Ovary (tissue), 10 donors: ENCODE measurements at places on chromosomes 3 and 15.

DNA sequence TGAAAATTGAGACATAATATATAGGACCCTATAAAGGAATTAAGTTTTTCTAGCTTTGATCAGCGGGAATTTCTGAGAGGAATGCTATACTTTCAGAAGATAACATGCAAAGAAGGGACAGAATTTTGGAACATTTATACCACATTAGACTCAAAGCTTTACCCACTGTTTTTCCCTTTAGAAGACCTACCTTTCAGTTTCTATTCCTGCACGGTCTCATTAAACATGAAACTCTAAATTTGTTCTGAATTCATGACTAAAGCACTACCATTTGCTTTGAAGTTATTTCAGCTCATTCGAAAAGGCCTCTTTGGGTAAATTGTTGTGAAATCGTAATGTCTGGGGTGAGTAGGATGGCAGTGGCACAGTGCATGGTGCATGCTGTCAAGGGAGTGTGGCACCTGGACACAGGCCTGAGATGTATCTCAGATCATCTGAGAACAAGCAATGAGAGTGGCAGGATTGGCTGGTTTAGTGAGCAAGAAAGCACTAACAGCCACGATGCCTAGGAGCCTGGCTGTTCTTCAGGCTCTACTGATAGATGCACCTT lies 42.5 kb downstream of the CHCHD4 start:
- H3K4me1 ChIP-seq, result no peaks in the 10 kb centered on the region
- H3K27ac ChIP-seq, result no peak overlapping the region
- H3K27me3 ChIP-seq, result no peaks in the 10 kb centered on the region
- H3K36me3 ChIP-seq, result no peaks in the 10 kb centered on the region

DNA sequence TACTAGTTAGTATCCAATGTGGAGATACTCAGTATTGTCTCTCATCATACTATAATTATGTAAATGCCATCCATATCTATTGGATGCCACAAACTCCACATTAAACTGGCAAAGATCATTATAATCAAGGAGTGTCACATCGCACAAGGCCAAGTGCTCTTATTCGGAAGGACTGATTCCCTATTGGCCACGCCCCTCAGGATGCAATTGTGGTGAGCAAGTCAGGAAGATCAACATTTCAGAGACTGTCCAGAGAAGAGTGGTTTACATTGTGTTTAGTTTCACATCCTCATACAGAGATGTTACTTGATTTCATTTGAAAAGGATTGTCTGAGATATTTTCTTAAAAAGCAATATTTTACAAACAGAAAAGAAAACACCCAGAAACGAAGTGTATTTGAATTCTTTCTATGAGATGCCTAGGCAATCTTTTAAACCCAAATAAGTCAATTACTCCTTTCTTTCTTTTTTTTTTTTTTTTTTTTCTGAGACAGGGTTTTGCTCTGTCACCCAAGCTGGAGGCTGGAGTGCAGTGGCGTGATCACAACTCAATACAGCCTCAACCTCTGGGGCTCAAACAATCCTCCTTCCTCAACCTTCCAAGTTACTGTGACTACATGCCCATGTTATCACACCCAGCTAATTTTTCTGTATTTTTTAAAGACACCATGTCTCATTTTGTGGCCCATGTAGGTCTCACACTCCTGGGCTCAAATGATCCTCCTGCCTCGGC lies 369.1 kb downstream of the RBMS3 start:
- H3K27me3 ChIP-seq, result no peaks in the 10 kb centered on the region
- no peaks in the 10 kb centered on the region for H3K4me1 ChIP-seq
- no peak overlapping the region for H3K4me3 ChIP-seq
- no peak overlapping the region for H3K27ac ChIP-seq

DNA sequence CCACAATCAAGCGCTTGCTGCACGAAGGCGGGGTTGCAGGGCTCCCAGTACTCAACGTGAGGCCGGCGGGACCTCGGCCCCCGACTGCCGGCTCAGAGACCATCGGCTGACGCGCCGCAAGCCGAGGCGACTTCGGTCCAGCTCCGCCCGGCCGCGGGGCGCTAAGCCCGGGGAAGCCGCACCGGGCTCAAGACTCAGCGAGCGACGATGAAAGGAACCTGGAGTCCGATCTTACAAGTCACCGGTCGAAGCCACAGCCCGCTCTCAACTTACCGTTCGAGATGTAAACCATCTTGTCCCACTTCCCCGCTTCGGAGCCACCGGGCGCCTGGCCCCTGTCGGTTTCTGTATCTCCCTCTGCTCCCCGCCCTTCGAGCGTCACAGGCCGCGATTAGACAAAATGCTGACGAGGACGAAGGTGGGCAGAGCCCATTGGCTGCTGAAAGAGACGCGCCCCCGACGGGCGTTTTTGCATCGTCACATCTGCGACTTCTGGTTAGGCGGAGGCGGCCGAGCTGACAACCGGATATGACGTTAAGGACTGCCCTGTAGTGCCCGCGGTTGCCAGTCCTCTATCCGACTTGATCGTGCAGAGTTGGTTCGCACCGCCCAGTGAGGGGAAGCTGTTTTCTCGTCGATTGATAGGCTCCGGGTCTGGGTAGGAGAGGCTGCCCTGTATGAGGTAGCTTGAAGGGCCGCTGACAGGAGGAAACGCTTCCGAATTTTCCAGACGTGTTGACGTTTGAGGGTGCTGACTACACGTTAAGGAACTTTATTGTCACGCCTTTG lies at the start of gene SELENOK:
Gene SELENOK (minus strand): TSS at position 363 of the 789 bp plus-strand sequence.
- DNase-seq, result peak; percentile 98
- peaks cover 5% of the 10 kb centered on the region for H3K4me1 ChIP-seq
- H3K27me3 ChIP-seq, result peaks cover 3% of the 10 kb centered on the region
- no peaks in the 10 kb centered on the region for H3K36me3 ChIP-seq
- peak within 1 kb of the TSS; percentile 99 for H3K4me3 ChIP-seq
- peak within 1 kb of the TSS; percentile 81 for H3K27ac ChIP-seq

GRCh38 chr3:46867550-46867898 lies 4.3 kb upstream of the MYL3 start:
- peaks cover 34% of the 10 kb centered on the region for H3K4me1 ChIP-seq
- H3K27ac ChIP-seq, result peak overlapping the region; percentile 73
- H3K4me3 ChIP-seq, result no peak overlapping the region
- no peaks in the 10 kb centered on the region for H3K27me3 ChIP-seq
